Activated T-helper 1 cell treated with anti-CD3 and anti-CD28 coated beads, Interleukin-2, amount 50 U/mL, for 16 hours (primary cell): ENCODE measurements at places on chromosomes 16 and 17.

GRCh38 chr17:46773221-46773605 is 45.3 kb downstream of the WNT3 start:
- no peak for DNase-seq

DNA sequence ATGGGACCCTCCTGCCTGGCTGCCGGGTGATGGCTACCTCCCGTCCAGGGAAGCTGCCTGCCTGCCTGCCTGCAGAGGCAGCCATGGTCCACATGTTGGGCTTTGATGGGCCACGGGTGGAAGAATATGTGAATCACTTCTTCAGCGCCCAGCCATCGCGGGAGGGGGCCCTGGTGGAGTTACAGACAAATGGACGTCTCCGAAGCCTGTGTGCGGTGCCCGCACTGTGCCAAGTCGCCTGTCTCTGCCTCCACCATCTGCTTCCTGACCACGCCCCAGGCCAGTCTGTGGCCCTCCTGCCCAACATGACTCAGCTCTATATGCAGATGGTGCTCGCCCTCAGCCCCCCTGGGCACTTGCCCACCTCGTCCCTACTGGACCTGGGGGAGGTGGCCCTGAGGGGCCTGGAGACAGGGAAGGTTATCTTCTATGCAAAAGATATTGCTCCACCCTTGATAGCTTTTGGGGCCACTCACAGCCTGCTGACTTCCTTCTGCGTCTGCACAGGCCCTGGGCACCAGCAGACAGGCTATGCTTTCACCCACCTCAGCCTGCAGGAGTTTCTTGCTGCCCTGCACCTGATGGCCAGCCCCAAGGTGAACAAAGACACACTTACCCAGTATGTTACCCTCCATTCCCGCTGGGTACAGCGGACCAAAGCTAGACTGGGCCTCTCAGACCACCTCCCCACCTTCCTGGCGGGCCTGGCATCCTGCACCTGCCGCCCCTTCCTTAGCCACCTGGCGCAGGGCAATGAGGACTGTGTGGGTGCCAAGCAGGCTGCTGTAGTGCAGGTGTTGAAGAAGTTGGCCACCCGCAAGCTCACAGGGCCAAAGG is 36.8 kb downstream of the NLRC5 start:
- no peak for DNase-seq

- no peak for DNase-seq
Measured at GRCh38 chr17:81303385-81303784, 8.3 kb upstream of the SLC38A10 start.

DNA sequence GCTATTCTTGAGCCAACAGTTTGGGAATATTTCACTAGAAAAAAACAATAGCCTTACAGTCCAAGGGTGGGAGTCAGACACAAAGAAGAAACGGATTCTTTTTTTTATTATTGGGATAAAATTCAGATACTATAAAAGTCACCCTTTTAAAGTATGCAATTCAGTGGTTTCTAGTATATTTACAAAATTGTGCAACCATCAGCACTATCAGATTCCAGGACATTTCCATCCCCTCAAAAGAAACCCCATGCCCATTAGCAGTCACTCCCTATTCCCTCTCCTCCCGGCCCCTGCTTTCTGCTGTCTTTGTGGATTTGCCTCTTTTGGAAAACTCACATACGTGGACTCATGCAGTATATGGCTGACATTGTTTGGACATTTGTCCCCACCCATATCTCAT is 134.4 kb downstream of the C16orf95 start:
- no peak for DNase-seq

DNA sequence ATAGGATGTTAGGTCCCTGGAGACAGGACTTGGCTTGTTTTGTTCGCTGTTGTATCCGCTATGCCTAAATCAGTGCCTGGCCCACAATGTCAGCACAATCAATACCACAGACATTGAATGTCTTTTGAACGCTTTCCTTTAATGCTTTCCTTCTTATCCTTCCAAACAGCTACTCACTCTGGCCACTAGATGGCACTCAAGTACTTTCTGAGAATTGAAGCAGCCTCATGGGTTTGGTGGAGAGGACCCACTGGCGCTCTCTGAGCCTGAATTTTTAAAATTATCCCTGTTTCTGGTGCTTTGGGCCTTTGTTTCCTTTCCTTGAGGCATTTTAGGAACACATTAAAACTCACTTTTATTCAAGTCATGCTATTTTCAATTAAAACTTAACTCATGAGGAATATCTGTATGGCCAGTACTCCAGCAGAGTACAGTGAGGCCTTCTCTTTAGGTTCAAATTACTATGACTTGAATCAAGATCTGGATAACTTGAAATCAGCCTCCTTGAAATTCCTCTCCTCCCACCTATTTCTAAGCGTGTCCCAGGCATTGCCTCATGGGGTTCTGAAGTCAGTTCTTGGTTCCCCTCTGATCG is 3.2 kb upstream of the NLRP1 start:
- DNase-seq = no peak

DNA sequence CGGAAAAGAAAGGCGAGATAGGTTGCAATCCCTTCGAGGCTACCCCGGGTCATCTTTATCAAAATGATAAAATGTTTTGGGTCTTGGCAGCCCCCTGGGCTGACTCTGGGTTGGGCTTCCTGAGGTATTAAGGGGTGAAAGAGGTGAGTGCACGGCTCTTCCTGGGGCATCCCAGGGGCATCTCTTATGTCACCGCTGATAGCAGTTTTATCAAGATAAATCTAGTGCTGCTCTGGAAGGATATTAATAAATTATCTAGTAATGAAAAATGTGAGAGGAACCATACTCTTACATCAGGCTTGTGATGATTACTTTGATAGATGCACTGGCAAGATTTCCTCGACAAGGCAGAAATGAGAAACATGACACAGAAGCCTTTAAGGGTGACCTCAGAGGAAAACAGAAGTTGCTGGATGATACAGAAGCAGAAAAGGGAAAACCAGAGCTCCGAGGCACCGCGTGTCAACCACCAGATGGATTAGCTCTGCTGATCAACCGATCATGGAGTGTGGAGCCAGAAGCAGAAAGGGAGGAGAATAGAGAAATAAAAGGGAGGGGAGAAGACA is 491.3 kb downstream of the TMEM114 start:
- DNase-seq = no peak

DNA sequence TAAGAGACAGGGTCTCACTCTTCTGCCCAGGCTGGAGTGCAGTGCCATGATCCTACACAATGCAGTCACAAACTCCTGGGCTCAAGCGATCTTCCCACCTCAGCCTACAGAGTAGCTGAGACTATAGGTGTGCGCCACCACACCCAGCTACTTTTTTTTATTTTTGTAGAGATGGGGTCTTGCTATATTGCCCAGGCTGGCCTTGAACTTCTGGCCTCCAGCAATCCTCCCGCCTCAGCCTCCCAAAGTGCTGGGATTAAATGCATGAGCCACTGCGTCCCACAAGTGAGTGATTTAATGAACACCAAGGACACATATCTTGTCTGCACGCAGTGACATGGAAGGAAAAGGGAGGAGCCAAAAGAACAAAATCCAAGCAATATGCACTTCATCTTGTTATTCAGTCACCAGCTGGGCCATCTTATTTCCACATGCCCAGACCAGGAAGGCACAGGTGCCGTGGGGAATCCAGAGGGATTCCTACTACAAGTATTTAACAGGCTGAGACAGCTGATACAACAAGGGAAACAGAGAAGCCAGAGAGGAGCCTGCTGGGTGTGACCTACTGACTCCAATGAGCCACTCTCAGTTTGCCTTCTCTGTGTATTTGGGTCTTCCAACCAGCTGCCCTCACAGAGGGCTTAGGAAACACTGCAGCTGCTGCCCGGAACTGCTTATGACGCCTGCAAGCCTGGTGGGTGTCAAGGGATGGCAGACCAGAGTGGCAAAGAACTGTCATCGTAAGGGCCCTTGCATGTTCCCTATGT is 17.0 kb downstream of the LSM12 start:
- DNase-seq = no peak

GRCh38 chr17:14545156-14545906 is 244.4 kb downstream of the HS3ST3B1 start:
- no peak for DNase-seq

DNA sequence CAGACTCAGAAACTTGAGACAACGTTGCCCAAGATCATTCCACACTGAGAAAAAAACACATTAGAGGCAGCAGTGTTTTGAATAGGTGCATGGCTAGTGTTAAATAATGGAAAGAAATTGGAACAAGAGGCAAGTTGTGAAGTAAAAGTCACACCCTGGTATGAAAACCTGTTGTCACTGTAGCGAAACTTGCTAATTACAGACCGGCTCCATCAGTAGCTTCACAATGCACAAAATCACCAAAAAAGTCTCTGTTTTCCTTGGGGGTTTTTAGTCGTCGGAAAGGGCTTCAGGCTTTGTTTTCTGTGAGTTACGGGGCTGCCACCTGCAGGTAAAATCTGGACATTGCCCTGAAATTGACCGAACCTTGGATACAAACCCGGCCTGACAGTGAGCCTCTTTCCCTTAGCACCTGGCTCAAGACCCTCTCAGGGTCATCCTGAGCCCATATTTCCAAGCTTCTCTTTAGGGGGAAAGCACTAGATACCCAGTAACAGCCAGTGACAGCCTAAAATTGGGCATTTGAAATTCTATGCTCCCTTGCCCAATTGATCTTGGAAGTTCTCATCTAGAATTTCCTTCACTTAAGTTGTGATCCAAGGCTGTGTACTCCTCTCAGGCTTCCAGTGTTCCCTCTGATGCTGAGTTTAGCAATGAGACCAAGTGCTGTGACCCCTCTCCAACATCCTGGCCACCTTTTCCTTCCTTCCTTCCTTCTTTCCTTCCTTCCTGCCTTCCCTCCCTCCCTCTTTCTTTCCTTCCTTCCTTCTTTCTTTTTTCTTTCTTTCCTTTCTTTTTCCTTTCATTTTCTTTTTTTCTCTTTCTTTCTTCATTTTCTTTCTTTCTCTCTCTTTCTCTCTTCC is 7.2 kb upstream of the GRB2 start:
- DNase-seq = peak; percentile 56

DNA sequence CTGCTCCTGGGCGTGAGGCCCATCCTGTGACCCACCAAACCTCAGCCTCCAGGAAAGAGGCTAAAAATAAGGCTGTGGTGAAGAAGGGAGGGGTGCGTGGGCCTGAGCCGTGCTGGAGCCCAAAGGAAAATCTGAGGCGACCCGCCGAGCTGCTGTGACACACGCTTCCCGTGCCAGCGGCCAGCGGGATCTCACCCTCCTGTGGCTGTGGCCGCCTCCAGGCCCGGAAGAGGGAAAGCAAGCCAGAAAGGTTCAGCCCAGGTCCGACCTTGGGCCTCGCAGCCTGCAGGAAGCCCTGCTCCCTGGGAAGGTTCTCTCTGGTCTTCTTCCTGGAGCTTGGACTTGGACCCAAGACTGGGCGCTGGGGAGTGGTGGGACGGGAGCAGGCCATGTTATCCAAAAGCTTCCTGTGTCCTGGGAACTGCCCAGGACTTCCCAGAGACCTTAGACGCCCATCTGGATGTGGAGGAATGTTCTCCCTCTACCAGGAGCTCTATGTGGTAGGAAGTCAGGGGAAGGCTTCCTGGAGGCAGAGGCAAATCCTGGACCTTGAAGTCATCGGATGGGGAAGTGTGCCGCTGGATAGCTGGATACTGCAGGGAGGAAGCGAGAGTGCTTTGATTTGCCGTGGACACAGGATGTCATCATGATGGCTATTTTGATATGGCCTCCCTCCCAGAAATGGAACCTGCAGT is 11.4 kb downstream of the SPNS2 start:
- no peak for DNase-seq

- no peak for DNase-seq
Measured at GRCh38 chr16:52364500-52364899, 182.4 kb downstream of the TOX3 start.

DNA sequence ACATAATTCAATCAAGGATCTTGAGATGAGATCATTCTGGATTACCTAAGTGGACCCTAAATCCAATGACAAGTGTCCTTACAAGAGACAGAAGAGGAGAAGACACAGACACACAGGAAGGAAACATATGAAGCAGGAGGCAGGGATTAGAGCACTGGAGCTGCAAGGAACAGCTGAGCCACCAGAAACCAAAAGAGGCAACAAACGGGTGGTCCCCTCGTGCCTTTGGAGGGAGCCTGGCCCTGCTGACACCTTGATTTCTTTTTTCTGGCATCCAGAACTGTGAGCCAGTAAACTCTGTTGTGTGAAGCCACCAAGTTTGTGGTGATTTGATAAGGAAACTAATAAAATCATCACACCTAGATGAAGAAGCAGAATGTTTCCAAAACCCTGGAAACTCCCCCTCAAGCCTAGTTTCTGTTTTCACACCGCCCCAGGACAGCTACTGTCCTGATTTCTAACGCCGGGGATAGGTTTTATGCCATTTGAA is 115.2 kb downstream of the PITPNC1 start:
- no peak for DNase-seq

DNA sequence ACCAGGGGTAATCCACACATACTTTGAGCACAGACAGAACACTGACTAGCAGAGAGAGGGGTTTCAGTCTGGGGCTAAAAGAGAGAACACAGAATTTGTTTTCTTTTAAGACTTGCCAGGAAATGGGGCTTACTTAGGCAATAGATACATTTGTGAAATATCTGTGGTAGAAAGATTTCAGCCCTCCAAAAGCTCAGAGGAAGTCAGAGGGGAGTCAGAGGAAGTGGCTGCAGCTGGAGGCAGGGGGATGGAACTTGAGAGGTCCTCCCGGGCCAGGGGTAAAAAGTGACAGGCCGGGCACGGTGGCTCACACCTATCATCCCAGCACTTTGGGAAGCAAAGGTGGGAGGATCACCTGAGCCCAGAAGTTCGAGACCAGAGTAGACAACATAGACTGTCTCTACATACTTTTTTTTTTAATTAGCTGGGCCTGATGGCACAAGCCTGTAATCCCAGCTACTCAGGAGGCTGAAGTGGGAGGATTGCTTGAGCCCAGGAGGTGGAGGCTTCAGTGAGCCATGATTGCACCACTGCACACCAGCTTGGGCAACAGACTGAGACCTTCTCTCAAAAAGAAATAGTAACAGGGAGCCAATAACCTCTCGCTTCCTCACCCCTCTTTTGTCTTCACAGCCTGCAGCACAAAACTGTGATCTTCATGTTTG is 49.9 kb downstream of the NLRC5 start:
- DNase-seq = no peak
